ENCODE measurements at places on chromosomes 11 and 22.

DNA sequence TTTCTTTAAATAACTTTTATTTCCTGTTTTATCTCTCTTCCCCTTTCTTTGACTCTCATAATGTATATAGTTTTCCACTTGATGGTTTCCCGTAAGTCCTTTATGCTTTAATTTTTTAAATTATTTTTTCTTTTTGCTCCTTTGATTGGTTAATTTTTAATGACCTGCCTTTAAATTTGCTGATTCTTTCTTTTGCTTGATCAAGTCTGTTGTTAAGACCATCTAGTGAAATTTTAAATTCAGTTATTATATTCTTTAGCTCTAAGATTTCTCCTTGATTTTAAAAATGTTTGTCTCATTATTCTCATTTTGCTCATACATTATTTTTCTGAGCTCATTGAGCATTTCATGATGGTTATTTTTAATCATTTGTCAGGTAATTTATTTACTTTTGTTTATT lies 718.6 kb downstream of the METTL15 start:
- DNase-seq, result no peak

DNA sequence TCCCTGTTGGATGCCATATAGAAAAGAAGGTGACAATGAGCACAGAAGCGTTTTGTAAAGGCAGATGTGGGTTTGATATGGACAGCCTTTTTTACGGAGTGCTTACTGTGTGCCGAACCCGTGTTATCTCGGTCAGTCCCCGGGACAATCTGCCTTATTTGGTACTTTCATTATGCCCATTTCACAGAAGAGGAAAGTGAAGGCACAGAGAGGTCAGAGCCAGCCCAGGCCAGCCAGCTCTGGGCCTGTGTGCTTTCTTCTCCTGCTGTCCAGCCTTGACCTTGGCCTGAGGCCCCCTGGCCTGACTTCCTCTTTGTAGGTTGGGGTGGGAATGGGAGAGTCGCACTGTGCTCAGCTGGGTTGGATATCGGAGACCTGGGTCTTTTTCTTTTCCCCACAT lies 628 bp upstream of the CRYBB1 start:
- DNase-seq, result no peak

- peak; percentile 86 for DNase-seq
Measured at GRCh38 chr11:131744847-131745246, 374.4 kb downstream of the NTM start.

DNA sequence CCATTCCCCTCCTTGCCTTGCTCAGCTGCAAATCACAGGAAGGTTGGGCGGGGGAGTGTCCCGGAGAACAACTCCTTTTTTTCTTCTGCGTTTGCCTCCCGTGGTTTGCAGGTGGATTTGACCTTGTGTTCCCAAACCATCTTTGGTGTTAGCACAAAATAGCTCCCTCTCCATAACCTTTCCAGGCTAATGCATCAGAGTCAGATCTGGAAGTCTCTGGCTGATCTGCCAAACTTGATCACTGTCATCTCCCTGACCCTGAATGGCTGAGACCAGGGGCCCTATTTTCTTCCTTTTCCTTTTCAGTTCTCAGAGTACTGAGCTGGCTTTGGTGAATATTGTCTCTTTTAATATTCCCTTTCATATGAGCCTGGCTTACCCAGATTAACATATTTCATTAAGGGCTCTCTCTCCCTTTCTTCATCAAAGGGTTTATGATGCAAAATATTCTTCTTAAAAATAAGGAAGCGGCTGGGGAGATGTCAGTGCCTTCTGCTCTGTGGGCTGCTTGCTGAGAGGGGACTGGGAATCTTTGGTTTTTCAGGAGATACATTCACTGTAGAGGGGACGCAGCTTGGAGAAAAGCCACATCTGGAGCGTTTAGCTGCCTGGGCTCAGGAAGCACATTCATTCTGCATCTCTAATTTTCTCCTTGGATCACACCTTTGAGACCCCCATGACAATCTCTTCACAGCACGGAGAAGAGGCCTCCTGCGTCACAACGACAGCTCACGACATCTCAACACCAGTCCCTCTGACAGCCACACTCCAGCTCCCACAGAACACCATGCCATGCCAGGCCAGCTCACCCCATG lies 148.3 kb downstream of the CEP164 start:
- no peak for DNase-seq

GRCh38 chr22:43482318-43482625 lies 70.5 kb downstream of the MPPED1 start:
- no peak for DNase-seq
